Vagina (tissue), 2 donors: ENCODE measurements at places on chromosomes 12 and 14. TPM values are rescaled to one million over a fixed set of nuclear protein-coding genes. Genes with fewer than 3 reads are reported as not detected.

Gene IL31
- total RNA-seq = not detected

DNA sequence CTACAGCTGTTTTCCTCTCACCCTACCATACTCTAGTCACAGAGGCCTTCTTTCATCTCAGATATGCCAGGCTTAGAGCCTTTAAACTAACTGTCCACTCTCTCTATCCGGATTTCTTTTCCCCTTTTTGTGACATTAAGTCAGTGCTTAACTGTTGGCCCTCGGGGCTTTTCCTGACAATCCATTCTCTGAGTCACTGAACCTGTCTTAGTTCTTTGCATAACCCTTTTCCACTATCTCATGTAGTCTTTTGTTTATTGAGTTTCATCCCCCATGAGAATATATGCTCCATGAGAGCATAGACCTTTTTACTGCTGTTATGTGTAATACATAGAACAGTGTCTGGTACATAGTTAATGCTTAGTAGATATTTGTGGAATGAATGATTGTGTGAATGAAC lies 68.7 kb downstream of the PLEKHA5 start:
- DNase-seq = no peak

DNA sequence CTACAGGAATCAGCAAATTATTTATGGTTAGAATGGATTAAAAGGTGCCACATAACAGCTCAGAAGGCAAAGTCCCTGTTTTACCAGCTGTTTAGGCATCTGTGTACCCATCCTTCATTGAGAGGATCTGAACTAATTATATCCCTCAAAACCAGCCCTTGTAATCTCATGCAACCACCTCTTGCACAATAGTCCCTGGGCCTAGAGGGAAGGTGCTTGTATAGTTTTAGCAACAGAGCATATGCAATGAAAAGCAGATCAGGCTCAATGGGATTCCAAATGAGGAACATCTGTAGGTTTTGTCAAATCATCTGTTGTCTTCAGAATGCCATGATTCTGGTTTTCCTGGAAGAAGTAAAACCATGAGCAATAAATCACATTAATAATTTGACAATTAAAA lies 26.0 kb upstream of the GLIPR1L2 start:
- no peak for DNase-seq

Gene NFE2
- total RNA-seq = not detected

- DNase-seq = no peak
These were observed 680 bp downstream of the ASB8 start for GRCh38 chr12:48156652-48157017.
